ENCODE measurements at places on chromosomes 3 and 15.

GRCh38 chr3:151880416-151880690 is 6.9 kb downstream of the SUCNR1 start:
- no peak for DNase-seq

DNA sequence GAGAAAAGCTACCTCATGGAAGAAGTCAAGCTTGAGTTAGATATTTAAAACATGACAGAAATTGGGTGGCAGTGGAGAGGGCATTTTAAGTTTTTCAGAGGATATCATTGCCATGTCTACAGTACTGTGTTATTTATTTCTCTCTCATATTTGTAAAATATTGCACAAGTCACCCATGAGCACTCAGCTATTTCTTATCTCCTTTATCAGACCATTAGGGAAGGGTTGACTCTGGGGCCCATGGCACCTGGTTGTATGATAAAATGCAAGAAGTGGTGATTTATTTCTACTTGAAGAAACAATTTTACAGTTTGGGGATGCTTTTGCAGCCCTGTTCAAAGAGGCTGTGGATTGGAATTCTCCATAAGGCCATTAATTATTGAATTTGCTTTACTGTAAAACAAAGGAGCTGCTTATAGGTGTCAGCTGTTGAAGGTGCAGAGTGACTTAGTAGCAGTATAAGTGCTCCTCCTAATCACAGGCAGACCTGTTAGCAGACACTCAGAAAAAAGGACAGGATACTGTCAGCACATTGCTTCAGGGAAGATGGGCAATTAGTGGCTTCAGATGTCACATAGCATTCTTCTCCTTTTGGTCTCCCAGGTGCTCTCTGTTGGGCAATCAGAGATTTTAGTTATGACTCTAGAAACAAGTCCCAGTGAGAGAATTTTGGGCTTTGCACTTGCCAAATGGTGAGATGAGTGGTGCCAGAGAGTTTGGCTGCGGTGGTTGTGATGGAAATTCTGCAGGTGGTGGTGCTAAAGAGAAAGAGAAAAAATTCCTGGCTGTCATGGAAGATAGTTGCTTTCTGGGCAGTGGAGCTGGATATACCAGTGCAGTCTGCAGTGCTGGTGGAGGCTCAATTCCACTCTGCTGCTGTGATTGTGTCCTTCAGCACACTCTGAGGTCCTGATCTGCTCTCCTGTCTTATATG is 129.7 kb upstream of the ROPN1 start:
- no peak for DNase-seq

DNA sequence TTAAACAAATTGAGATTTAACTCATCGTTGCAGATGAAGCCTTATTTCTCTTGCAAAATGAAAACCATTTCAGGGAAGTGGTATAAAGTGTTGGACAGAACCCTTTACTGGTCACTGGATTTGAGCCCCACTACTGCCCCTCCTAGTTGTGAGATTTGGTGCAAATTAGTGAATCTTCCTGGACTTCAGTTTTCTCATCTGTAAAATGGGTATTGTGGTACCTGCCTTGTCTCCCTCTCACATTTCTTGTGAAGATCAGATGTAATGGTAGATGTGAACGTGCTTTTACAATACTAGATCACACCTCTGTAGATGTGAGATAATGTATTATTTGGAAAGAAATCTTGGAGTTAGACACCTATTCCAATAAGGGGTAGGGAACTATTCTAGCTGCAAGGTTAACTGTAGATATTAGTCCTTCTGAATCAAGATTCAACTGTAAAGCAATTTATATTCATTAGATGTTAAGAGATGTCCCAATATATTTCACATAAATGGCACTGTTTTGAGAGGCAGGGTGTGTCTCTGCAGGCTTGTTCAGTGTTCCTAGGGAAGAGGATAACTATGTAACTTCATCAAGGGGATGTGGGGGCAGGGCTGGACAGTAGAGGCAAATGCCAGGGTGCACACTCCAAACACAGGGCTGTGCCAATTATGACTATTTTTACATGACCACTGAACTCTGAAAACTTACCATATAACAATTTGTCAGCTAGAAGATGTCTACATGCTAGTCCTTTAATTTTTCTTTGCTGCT is 112.4 kb upstream of the PFN2 start:
- no peak for DNase-seq

DNA sequence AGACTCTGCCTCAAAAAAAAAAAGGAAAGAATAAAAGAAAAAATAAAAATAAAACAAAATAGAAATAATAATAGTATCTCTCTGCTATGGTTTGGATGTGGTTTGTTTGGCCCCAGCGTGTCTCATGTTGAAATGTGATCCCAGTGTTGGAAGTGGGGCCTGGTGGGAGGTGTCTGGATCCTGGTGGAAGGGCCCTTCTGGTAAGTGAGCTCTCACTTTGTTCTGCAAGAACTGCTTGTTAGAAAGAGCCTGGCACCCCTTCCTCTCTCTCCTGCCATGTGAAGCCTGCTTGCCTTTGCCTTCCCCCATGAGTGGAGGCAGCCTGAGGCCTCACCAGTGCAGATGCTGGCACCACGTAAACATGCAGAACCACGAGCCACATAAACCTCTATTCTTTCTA is 26.3 kb downstream of the TMEM44 start:
- DNase-seq, result no peak

DNA sequence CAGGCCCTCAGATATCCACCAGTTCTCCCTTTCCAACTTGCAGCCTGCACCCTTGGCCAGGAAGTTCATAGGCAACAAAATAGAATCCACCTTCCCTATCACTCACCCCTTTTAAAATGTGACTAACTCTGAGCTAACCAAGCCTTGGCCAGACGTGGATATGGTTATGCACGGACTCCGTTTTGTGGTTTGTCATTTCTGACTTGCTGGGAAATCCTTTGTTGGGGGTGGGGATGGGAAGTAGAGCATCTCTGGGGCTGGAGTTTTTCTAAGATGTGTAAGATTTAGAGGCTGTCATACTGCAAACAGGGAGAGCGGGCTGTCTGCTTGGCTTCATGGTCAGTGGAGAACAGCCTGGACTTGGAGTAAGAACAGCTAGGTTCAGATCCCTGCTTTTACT is 62.6 kb downstream of the SMAD3 start:
- DNase-seq, result peak; percentile 91

DNA sequence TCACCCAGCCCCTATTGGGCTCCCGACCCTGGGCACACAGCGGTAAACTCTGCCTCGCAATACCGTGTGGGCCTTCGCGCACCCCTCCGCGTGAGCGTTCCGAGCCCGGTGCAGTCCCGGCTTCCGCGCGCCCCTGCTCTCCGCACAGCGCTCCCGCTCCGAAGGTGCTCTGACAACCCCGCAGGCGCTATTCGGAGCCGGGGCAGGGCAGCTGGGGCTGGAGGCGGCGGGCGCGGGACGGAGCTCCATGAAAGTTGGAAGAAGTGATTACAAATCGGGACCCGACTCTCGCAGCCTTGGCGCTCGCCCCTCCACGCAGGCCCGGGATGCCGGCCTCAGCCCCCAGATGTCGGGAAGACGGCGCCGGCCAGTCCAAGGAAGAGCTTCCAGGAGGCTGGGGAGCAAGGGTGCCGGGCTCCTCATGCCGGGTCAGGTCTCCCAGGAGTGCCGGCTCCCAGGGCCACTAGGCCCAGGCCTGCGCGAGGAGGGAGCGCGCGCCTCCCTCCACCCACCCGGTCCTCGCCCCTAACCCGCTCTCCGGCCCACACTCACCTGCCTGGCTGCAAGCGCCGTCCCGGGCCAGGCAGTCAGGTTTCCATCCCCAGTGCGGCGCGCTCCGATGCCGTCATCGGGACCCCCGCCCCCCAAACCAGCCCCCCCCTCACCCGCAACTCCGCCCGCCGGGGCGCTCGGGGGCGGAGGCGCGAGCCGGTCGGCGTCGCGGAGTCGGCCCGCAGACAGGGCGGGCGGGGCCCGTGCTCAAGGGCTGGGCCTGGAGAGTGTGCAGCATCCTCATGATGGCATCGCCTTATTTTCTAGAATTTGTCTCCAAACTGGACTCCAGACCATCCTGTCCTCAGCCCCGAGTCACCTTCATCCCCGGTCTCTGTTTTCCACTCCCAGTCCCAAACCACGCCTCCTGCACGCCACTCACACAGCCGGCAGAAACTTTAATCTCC is at the start of gene KIF7:
TSS of gene KIF7 (minus strand) at position 621 of the 959 bp plus-strand sequence. CDS start 2,537 bp downstream, outside the sequence.
- DNase-seq, result peak; percentile 91

- DNase-seq, result no peak
Observed at GRCh38 chr3:150300852-150301517, 107.1 kb upstream of the TSC22D2 start.

DNA sequence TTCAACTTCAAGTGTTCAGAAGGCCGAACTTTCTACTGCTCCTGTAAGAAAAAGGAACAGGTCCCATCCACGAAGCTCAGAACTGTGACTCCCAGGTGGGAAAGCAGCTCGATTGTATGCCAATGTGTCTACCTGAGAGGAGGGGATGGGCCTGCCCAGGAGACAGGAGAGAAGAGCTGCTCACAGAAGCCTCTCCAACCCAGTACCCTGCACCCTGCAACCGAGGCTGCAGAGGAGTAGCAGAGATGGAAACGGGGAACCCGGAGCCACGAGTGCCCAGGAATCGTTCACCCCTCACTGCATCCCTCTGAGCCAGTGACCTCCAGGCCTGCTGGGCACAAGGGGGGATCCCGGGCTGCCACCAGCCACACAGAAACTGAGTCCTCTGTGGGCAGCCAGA is 86.5 kb upstream of the PRR23E start:
- DNase-seq, result no peak

Data from urothelium cell line (cell line).